Stimulated activated CD4-positive, alpha-beta T cell treated with anti-CD3 and anti-CD28 coated beads, Interleukin-4, amount 100 ng/mL, for 48 hours (primary cell): ENCODE measurements at places on chromosomes 7 and 10.

DNA sequence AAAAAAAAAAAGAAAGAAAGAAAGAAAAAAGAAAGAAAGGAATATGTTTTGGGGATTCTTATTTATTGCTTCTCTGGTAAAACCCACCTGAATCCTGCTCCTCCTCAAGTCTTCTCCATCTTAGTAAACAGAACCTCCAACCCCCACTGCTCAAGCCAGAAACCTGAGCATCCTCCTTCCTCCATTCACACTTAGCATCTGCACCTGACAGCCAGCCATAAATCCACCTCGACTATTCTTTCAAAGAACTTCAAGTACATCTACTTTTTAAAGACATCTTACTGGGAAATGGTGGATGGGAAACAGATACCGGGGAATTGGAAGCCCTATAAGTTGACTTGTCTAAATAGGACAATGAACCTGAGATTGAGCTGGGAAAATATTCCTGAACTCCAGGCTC, 519.9 kb upstream of the DPP6 start:
- DNase-seq: no peak

DNA sequence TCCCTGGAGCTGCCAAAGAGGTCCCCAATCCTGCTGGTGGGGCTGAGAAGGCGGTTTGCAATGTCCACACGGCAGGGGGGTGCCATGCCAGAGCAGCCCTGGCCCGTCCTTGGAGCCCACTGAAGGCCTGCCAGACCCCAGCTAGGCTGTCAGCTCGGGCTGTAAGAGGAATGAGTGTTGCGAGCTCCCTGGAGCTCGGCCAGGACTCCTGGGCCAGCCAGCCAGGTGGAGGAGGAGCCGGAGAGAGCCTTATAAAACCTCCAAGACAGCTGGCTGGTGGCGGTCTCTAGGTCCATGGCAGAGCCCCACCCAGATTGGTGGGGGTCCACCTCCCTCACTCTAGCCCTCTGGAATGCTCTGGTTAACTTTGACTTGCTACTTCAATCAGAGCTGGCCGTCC, 55.1 kb upstream of the CALN1 start:
- no peak for DNase-seq

- no peak for DNase-seq
These were observed 54.3 kb downstream of the BMPER start for GRCh38 chr7:33959676-33960075.

- no peak for DNase-seq
These were observed 411 bp downstream of the BCCIP start for GRCh38 chr10:125823663-125824251.

GRCh38 chr7:18498341-18498740, 2.8 kb downstream of the HDAC9 start:
- no peak for DNase-seq

DNA sequence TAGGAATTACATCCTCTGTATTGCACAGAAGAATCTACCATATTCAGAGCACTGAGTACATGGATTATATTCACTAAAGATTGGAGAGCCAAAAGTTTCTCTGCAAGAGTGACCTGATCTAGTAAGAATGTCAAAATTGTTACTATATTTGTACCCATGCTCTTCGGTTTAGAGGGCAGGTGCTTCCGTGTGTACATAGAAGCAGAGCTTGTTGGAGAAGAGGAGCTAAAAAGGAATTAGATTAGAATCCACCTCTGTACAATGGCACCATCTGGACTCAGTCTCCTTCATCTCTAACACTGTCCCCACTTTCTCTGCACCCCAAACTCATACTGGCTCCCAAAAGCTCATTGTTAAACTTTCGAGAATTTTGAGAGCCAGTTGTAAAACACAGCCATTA, 8.3 kb downstream of the CALD1 start:
- no peak for DNase-seq

- no peak for DNase-seq
These were observed 51.3 kb upstream of the KLF6 start for GRCh38 chr10:3836222-3836820.

DNA sequence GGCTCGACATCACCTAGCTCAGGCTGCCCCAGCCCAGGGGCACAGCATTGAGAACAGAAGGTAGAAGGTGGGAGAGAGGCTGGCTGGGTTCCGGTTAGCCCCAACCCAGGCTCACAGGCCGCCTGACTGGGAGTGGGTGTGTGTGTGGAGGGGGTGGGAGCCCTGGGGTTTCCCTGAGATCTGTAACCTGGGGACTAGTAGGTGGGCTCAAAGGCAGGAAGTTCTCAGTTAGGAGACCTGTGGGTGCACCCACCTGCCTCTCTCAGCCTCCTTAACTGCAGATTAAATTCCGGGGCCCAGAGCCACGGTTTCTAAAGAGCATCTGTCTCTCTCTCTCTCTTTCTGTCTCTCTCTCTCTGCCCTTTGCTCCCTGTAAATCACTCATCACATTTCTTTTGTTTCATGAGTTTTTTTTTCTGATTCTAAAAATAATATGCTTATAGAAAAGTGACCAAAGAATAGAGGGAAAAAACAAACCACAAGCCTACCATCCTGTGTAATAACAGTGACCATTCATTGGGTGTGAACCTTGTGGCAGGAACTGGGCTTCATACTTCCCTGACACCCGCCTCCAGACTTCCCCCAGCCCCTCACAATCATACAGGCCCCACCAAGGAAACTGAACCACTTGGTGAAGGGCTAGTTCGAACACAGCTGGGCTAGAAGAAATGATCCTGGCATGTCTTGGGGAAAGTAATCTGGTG, 83.4 kb upstream of the SMNDC1 start:
- no peak for DNase-seq

GRCh38 chr7:122643250-122643649, 55.7 kb downstream of the RNF133 start:
- no peak for DNase-seq

DNA sequence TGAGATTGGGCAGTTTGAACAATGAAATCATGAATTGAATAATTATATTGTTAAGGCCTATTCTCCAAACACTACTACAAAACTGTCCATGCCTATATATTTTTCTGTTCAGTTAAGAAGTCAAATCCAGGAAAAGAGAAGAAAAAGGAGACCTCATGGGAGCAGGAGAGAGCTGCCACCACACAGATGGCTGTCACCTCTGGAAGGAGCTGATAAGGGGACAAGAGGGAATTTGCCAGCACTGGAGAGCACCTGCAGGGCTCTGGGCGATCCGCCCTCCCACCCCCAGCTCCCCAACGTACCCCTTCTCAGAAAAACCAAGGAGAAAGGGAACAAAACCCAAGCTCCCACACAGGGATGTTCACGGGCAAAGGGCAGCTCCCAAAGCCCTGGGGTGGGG, 227.8 kb downstream of the TNS3 start:
- DNase-seq: no peak

GRCh38 chr10:110747609-110748464, 103.7 kb downstream of the RBM20 start:
- no peak for DNase-seq

- no peak for DNase-seq
These were observed 334.0 kb downstream of the WDR37 start for GRCh38 chr10:1390200-1390599.

GRCh38 chr10:36254199-36254598, 612.1 kb upstream of the FZD8 start:
- no peak for DNase-seq

- DNase-seq: no peak
These were observed 106.8 kb downstream of the APBB1IP start for GRCh38 chr10:26544932-26545331.

GRCh38 chr10:86070278-86070677, 296.3 kb downstream of the GRID1 start:
- DNase-seq: no peak

GRCh38 chr7:148799893-148800555, 84.1 kb downstream of the EZH2 start:
- no peak for DNase-seq

- DNase-seq: no peak
These were observed 4.7 kb downstream of the CACNB2 start for GRCh38 chr10:18144928-18145327.

GRCh38 chr10:86486856-86487255, 34.7 kb downstream of the WAPL start:
- DNase-seq: no peak

GRCh38 chr7:157357129-157358040, 20.6 kb downstream of the DNAJB6 start:
- no peak for DNase-seq

- no peak for DNase-seq
These were observed 332.1 kb upstream of the SORCS1 start for GRCh38 chr10:107496594-107496993.

- DNase-seq: no peak
These were observed 41.7 kb upstream of the NRF1 start for GRCh38 chr7:129569811-129570215.

DNA sequence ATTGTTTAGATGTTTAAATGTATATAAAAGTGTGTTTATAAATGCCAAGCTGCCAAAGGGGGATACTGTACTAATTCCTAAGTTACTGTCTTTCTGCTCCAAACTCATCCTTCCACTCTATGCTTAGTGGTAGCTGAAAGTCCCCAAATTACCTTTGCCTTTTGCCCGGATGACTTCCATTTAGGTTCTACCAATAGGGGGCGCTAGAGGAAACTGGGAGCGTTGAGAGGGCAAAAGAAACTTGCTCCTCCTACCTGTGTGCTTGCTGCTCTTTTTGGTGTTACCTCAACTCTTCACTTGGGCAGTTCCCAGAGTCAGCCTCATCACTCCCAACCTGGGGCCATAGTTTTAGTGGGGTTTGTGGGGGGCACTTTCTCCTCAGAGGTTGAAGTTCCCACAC, 5.9 kb upstream of the OR2A25 start:
- DNase-seq: no peak

DNA sequence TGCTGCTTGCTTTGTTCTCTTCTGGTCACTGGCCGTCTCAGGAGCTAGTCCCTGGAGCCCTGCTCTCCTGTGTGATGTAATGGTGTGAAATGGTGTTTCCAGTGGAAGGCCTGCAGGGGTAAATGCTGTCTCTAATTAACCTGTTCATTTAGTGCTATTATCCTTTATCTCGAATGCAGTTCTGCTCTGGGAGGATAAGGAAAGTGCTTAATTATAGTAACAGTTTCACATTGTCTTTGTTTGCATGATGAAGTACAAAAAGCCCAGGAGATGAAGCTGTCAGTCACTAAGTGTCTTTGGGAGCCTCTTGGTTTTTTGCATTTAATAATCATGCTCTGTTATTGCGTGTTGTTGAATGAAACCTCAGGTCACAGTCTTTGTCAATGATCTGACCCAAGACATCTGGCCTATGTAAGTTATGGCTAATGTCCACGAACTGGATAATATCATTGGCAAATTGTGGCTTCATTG, 755.3 kb upstream of the GALNT17 start:
- no peak for DNase-seq
